Fibroblast of gingiva (primary cell): ENCODE measurements at places on chromosomes 2 and 18.

DNA sequence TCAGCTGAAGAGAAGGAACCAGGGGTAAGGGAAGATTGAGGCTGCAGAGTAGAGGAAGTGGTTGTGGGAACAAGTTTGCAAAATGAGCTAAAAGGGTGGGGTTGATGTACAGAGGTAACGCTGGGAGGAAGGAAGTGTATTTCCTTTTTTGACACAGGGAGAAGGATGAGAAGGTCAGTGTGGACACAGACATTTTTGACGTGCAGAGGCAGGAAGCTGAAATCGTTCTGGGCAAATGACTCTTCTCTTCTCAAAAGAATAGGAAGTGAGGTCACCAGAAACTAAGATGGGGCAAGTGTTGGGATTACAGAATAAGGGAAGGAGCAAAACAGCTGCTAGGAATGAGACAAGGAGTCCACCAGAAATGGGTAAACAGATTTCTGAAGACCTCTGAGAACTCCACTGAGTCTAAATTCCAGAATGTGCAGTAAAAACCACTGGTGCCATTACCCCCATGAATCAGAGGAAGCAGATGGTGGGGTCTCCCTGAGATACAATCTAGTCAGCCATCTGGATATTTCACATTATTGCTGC is 20.0 kb upstream of the RNF149 start:
- no peak for DNase-seq

DNA sequence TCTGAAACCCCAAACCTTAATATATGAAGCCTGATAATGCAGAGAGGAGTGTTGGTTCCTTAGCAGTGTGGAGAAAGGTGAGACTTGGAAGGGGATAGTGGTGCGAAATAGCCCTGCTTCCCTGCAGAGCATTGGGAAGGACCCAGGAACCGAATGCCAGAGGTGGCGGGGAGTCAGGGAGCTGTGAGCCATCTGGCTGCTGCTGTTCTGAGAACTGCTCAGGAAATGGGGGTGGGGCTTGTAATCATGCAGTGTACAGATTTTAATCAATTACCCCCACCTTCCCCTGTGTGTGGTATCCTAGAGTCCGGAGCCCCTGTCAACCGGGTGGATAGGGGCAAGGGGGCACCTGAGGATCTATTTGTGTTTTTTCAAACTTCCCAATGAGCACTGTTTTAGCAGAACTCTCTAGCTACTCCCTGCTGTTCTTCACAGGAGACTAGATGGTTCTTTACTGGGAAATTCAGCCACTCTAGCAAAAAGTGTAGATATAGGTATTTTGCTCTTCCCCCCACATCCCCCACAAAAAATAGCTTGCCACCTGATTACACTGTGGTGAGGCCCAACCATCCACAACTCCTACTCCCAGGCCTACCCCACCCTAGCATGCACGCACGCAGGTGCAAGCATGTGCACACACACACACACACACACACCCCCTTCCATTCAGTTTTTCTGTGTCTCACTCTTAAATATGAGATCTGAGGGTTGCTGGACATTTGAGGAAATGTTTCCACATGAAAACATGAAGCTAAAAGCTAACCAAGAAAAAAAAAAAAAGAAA is 30.1 kb upstream of the MBOAT2 start:
- no peak for DNase-seq

- DNase-seq: no peak
These were observed 359 bp downstream of the TGFBRAP1 start for GRCh38 chr2:105329197-105329554.

DNA sequence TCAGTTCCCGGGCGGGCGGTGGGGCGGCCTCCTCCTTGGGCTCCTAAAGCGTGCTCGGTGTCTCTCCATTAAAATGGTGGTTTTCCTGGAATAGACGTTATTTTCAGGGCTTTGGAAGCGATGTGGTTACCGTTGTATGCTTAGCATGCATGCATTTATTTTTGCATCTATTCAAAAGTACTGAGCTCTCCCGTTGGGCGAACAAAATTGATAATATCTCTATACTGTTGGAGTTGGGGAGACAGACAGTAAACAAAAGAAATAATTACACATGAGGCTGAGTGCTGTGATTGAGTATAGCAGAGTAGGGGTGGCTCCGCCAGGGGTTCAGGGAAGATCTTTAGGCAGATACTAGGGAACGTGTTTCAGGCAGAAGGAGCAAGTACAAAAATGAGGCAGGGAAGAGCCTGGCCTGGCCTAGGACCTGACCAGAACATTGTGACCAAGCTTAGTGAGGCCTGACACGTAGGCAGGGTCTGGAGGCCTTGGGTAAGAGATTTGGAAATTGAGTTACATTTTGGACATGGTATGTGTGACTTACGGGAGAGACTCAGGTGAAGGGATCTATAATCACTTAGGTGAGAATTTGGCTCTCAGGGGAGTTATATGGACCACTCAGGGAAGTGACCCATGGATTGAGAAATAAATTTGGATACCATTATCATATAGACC is 674 bp downstream of the NCAPH start:
- no peak for DNase-seq

DNA sequence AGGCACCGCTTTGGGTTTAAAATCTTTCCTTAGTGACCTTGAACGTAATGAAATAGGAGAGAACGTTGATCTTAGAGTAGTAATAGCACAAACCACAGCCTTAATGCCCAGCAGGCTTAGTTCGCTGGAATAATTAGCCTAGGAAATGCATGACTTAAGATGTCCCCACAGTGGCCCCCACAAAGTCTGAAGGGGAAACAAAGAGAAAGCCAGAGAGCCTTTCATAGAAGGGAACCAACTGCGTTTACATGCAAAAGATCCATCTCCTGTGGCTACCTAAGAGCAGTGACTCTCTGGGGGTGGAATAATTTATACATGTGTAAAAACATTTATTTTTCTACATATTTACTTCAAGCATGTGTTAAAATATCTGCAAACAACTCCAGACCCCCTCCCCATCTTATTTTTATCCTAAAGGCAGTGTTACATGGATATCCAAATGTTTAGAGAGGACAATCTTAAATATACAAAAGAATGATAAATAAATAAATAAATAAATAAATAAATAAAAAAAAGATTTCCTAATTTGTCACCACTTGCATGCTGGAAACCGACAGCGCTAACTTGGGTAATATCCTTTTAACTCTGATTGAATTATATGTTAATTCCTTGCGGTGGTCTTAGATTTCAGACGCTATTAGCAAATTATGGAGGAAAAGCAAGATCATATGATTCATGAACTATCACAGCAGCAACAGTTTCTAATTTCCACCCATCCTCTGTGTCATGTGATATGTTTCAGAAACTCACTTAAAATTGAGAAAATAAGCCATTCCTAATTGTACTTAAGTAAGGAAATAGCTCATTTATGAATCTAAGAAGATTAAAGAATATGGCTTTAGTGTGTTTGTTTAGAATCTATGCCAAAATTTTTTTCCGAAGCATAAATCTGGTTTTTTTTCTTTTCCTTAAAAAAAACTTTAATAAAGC is 23.4 kb upstream of the CYP1B1 start:
- DNase-seq: no peak

- peak; percentile 82 for DNase-seq
These were observed 247.1 kb upstream of the SIX2 start for GRCh38 chr2:45256173-45256866.

DNA sequence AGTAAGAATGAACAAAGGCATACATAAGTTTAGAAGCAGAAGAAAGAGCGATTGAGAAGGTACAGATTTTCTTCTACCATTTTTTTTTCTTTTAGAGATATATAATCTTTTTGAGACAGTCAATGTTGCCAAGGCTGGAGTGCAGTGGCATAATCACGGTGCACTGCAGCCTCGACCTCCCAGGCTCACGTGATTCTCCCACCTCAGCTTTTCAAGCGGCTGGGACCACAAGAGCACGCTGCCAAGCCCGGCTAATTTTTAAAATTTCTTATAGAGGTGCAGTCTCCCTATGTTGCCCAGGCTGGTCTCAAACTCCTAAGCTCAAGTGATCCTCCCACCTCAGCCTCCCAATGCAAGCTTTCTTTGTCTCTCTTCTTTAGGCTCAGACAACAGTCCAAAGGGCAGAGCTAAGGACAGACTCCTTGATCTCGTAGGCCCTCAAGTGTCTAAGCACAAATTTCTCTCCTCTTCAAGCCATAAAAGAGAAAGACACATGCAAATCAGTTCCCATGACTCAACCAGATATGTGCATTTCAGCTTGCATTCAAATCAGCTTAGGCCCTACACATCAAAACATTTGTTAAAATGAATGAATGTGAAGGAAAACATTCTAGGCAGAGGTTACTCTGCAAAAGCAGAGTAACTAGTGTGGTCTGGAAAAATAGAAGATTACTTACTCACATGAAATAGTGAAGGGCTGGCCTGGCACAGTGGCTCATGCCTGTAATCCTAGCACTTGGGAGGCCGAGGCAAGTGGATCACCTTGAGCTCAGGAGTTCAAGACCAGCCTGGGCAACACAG is 18.0 kb downstream of the ITSN2 start:
- peak; percentile 18 for DNase-seq

- no peak for DNase-seq
These were observed 38.4 kb downstream of the METAP1D start for GRCh38 chr2:172038121-172038520.

DNA sequence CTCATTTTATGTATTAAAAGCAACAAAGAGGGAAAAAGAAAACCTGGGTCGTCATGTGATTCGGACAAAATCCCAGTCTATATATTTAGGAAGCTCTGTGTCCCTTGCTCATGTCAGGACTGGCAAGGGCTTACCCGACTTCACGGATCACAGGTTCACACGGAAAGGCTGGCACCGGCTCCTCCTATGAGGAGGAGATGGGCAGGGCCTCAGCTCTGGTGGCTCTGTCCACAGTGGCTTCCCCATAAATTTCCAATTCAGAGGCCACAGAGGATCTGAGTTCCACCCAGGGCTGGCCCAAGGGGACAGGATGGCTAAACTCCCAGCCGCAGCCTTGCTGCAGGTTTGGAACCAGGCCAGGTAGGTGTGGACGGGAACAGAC is 186.8 kb downstream of the BCL2 start:
- no peak for DNase-seq

- DNase-seq: no peak
These were observed 156.7 kb downstream of the SLC4A3 start for GRCh38 chr2:219784178-219784577.

- peak; percentile 60 for DNase-seq
These were observed 36.4 kb upstream of the HAAO start for GRCh38 chr2:42828487-42829425.

DNA sequence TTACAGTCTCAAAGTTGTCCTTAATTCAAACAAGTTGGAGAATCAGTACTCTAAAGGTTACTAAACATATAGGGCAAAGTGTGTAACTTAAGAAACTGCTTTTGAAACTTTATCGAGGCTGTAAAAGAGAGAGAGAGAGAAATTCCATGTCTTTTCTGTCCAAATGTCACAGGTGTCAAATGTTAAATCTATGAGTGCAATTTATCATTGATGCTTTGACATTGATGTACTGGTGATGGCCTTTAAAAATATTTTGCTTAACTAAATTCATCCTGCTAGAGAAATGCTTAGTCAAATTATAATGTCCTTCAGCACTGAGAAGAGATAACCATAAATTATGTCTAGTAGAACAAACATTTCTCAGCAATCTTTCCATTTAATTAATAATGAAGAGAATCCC is 1602.1 kb upstream of the TMEFF2 start:
- no peak for DNase-seq

DNA sequence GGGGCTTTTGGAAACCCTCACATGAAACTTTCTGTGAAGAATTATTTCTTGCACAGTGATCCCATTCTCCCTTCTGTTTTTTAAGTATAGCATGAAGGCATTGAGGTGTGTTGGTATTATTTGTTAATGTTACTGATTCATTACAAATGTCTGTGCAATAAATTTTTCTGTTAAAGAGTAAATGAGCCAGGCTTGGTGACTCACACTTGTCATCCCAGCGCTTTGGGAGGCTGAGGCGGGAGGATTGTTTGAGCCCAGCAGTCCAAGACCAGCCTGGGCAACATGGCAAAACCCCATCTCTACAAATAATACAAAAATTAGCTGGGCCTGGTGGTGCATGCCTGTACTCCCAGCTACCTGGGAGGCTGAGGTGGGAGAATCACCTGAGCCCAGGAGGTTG is 87.8 kb downstream of the KCTD18 start:
- DNase-seq: no peak

- DNase-seq: no peak
These were observed 5.3 kb downstream of the COL3A1 start for GRCh38 chr2:188979187-188980114.

GRCh38 chr2:43406651-43407279 is 180.4 kb upstream of the ZFP36L2 start:
- DNase-seq: no peak

DNA sequence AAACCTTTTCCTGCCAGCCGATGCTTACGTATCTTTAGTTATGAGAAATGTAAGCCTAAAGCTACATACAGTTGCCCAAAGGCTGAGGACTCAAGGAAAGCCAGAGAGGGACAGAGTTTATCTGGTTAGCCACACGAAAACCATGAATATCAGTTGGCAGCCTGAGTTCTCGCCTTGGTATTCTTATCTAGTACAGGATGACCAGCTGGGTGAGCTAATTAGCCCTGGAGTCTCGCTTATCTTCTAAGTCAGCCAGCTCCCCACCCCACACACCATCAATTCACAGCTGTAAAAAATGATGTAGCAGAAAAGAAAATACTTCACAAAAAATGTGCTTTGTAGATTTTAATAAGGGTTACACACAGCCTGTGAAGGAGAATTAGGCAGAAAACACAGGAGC is 617.5 kb upstream of the SOX11 start:
- DNase-seq: no peak

DNA sequence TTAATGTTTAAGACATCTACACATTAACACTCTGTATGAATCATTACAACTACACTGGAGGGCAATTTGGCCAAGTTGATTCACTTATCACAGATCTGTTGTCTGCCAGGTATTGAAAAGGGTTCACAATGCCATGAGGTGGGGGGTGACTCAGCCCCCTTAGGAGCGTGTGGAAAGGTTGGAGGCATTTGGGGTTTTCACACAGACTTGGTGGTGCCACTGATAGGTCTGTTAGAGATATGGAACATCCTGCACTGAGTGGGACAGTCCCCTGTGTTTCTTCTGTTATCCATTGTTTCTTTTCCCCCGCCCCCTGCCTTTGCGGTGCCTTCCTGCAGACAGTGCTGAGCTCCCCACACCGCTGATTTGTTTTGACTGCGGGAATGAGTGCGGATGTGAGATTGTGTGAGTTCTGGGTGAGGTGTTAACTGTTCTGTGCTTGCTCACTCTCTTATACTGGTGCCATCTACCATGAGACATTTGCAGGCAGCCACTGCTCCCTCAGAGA is 9.3 kb upstream of the TSN start:
- DNase-seq: no peak

- DNase-seq: peak; percentile 100
These were observed 132.2 kb downstream of the DOCK10 start for GRCh38 chr2:224909885-224910573.

DNA sequence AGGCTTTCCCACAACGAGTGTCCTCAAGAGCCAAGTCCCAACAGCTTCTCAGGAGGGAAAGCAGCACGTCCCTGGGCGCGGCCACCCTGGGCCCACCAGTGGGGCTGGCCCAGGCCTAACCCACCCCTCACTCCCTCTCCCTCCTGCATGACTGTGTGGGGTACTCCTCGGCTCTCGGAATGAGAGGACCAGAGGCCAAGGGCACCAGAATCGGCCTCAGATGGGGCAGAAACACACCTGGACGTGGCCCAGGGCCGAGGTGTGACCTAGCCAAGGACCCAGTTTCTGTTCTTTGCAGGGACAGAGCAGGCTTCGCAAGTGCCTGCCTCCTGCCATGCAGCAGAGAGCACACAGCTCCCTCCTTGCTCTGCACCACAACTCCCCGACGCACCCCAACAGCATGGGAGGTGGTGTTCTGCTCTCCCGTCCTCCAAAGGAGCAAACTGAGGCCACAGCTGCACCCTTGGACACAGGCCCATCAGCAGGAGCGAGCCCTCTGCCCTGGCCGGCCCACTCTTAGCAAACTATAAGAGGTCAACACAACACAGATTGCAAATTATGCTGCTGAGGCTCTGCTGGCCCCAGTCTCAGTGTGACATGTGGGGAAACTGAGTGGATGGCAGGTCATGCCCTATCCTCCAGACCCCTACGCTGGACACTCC is 19.7 kb downstream of the HS6ST1 start:
- DNase-seq: no peak
